ENCODE measurements at places on chromosomes 5 and 9.

GRCh38 chr5:5767286-5767928, 344.9 kb downstream of the ICE1 start:
- DNase-seq: no peak

- DNase-seq: no peak
Observed at GRCh38 chr5:2270467-2270866, 387.7 kb upstream of the IRX4 start.

DNA sequence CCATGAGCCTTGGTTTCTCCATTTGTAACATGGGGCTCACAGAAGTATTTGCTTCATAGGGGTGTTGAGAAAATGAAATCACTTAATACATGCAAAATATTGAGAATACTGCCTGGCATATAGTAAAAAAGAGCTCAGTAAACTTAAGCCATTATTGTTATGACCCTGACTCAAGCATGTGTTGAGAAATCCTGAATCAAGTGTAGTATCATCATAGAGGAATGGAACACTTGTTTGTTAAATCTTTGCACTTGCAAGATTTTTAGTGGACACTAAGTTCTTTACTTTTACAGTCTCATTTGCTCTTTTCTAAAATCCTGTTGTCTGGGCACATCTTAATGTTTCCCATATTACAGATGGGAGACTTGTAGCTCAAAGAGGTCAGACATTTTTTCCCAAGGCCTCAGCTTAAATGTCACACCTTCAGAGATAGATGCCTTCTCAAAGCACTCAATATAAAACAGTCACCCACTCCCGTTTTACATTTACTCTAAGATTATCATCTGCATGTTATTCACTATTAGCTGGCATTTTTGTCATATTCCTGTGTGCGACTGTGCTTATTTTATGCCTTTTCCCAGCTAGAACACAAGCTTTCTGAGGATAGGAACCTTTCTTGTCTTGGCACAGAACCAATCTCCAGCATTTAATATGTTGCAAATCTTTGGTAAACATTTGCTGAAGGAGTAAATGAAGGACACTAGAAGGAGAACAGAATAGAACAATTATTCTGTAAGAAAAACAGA, 250.0 kb upstream of the TNC start:
- DNase-seq: no peak

DNA sequence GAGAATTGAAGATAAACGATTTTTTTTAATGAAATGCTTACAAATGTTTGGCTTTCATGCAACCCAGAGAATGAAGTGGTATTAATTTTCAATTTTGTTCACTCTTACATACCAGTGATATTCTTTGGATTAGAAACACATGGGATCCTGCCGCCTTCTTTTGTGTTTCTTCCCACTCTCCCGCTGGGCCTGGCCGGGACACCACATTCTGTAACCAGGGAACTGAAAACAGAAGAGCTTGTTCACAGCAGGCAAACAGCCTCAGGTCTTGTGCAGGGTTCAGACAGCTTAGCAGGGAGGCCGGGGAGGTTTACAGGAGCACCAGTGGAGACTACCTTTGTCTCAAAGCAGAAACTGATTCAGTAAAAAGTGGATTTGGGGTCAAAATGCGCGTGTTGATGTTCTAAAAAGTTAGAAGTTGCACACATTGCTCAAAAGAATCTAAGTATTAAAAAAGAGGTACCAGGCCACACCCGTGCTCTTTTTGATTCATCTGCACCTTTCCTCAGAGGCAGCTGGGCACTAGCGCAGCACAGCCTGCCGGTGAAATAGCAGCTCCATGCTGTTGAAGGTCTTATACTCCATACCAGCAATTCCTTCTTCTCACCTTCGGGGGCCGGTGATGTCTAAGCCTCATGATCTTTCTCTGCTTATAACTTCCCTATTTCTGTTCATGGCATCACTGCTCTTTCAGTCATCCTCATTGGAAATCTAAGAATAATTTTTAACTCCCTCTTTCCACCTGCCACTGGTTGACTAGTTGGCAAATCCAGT, 67.1 kb downstream of the GRAMD2B start:
- DNase-seq: no peak

DNA sequence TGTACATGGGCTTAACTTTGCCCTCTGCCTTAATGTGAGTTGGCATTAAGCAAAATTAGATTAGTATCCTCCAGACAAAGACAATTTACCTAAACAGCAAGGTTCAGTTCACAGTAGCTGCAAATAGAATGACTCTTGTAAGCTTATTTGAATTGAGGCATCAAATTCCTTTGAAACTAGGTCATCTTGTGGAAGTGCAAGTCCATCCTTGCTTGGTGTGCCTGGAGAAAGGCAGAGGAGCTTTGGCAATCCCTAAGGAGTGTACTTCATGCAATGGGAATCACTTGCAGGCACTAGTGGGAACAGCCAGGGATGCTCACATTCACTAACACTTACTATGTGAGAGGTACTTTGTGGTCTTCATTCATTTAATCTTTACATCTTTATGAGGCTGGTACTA, 118.3 kb downstream of the DRD1 start:
- no peak for DNase-seq

DNA sequence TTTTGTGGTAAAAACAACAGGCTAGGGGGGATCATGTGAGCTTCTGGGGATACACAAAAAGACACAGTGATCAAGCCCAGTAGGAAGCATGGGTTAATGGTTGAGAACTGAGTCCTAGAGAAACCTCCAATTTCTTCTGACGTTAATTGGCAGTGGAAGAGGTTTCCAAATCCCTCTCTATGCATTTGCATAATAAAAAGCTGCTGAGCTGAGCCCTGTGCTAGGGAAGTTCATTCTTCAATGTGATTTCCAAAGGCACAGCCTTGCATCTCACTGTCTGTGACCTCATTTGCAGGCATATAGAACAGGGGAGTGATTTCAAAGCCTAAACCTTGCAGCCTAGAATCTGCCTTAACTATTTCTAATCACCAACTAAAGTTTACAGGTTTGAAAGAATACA, 812 bp downstream of the DNAH5 start:
- no peak for DNase-seq

- DNase-seq: no peak
Observed at GRCh38 chr5:128842241-128842640, 123.0 kb upstream of the SLC27A6 start.

GRCh38 chr5:173188280-173188679, 43.9 kb downstream of the BNIP1 start:
- DNase-seq: no peak

DNA sequence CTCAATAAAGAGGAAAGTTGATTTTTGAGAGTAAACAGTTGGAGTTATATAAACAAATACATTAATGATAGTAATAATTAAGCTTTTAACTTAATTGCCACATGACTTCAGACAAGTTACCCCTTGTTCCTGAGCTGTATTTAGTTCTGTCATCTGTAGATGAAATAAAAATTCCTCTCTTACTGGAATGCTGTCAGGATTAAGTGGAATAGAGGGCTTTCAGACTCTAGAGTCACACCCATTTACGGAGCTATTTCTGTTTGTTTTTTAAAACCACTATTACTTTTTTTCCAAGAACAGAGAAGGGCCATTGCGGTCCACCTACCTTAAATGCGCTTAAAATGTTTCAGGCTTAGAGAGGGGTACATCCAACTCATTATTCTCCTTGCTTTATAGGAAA, 170.6 kb downstream of the CHSY3 start:
- DNase-seq: no peak

DNA sequence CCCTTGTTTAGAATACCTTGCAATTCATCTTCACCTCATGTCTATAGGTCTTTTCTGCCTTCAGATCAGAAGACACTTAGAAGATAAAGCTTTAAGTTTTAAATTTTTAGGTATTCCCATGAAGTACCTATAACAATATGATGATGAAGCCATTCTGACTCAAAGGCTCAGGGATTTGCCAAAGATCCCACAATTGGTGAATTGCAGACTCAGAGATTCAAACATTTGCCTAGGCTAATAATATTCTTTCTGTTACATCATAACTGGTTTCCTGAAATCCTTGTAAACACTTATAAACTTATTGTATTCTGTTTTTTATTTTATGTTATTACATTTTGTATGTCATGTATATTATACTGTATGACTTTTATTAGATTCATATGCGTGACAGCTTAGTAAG, 62.8 kb upstream of the ZFAND5 start:
- no peak for DNase-seq

DNA sequence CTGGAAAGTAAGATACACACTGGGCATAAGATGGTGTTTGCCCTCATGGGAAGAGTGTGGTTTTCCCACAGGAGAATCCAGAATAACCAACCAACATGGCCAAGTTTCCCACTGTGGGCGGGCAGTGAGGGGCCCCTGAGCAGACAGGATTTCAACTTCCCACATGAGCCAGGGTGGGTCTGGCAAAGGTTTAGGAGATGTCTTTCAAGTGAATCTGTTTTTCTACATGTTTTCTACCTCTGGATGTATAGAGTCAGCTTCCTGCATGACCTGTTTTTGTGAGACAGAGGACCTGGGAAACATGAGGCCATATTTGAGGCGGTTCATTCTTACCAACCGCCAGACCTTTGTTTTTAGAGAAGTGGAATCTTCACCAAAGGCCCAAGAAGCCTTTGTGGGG, 100.5 kb downstream of the TLE4 start:
- no peak for DNase-seq

- no peak for DNase-seq
Observed at GRCh38 chr5:125154301-125155110, 408.1 kb upstream of the ZNF608 start.

- DNase-seq: no peak
Observed at GRCh38 chr9:132898051-132898450, 19.4 kb downstream of the SPACA9 start.

DNA sequence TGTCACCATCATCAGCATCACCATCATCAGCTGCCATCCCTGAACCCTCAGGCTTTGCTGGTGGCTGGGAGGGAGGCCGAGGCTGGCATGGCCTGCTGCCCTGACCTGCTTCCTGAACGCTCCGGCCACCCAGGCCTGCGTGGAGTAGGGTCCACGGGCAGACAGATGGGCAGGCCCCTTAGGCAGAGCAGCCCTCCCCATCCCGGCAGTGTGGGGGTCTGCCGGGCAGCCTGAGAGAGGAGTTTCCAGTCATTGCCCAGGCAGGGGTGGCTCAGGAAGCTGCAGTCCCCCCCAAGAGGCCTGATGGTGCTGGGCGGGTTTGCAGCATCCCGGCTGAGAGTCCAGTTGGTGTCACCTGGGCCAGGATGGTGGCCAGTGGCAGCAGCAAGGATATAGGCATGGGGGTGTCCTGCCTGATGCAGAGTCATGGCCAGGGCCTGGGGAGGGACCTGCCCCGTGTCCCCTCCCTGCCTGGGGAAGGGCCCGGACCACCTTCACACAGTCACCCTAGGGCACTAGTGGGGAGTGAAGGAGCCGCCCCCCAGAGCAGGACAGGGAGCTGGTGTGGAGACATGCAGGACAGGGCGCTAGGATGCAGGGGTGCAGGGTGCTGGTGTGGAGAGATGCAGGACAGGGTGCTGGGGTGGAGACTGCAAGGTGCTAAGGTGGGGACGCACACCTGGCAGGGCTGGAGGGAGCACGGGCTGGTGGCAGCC, 7.7 kb upstream of the EGFL7 start:
- no peak for DNase-seq

GRCh38 chr9:22469928-22470544, 23.4 kb downstream of the DMRTA1 start:
- DNase-seq: peak; percentile 34

DNA sequence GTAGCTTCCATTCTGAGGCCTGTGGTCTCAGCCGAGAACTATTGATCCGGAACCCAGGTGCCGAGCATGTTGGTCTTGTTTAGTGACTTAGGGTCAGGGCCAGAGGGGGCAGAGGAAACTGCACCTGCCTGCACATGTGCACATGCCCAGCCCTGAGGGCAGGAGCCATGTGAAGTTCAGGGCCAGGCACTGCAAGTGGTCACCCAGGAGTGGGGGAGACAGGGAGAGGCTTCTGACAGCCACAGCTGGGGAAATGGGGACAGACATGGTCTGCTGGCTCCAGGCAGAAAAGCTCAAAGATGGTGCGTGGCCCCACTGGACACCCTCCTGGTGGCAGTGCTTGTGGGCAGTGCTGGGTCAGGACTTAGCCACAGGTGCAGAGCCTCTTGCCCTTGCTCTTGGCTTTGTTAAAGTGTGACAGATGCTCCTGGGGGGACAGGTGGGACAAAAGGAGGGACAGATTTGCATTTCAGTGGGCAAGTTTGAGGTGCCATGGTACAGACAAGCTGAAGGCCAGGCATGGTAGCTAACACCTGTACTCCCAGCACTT, 134.4 kb downstream of the CACNA1B start:
- DNase-seq: no peak

- no peak for DNase-seq
Observed at GRCh38 chr5:42995360-42995751, 44.8 kb downstream of the ANXA2R start.

GRCh38 chr5:159759791-159760290, 156.4 kb upstream of the ADRA1B start:
- DNase-seq: no peak

DNA sequence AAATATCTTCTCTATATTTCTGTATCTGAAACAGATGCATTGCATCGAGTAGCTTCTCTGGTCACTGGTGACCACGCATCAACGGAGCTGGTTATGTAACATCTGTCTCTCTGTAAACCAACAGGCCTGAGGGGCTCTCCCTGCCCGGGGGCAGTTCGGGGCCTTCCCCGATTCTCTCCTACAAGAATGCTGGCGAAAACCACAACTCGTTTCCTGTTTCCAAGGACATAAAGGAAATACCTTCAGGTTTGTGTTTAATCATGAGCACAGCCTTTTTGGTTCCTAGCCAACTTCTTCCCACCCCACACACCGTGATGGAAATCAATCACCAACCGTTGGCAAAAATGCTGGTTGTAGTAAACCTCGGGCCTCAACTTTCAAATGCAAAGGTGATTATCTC, 25.1 kb downstream of the GDNF start:
- no peak for DNase-seq

DNA sequence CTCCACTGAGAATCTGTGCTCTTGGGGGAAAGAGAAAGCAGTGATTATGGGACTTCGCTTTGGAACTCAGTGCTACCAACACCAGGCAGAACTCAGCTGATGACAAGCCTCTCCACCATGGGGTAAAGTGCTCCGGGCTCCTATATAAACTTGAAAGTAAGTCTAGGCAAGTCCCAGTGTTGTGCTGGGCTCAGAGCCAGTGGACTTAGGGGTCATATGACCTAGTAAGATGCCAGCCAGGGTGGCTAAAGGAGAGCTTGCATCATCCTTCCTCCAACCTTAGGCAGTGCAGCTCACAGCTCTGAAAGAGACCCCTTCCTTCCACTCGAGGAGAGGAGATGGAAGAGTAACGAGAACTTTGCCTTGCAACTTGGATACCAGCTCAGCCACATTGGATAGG, 35.1 kb upstream of the FREM1 start:
- DNase-seq: no peak

Measured in left renal cortex interstitium (tissue), 4 donors.